Vagina (tissue), 2 donors: ENCODE measurements at places on chromosomes 12 and 14.
A peak's percentile ranks its signal among the peaks of the same experiment; 100 is the strongest.

GRCh38 chr12:30169839-30170591, 386.3 kb upstream of the TMTC1 start:
- no peak for DNase-seq

DNA sequence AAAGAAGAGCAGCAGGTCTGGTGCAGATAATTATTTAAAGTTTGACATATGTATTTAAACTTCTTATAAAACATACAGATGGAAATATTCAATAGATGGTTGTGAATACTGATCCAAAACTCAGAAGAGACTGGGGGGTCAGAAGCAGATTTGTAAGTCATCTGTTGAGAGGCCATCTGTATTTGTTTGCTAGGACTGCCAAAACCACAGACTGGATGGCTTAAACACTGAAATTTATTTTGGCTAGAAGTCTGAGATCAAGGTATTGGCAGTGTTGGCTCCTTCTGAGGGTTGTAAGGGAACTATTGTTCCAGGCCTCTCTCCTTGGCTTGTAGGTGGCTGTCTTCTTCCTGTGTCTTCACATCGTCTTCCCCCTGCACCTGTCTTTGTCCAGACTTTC, 153.9 kb downstream of the LRRK2 start:
- no peak for DNase-seq

GRCh38 chr12:131075611-131076010, 121.9 kb downstream of the ADGRD1 start:
- no peak for DNase-seq

- DNase-seq = no peak
Observed at GRCh38 chr12:112988224-112988623, 9.9 kb downstream of the OAS2 start.

- no peak for DNase-seq
Observed at GRCh38 chr14:22552001-22552826, 36.8 kb downstream of the DAD1 start.

DNA sequence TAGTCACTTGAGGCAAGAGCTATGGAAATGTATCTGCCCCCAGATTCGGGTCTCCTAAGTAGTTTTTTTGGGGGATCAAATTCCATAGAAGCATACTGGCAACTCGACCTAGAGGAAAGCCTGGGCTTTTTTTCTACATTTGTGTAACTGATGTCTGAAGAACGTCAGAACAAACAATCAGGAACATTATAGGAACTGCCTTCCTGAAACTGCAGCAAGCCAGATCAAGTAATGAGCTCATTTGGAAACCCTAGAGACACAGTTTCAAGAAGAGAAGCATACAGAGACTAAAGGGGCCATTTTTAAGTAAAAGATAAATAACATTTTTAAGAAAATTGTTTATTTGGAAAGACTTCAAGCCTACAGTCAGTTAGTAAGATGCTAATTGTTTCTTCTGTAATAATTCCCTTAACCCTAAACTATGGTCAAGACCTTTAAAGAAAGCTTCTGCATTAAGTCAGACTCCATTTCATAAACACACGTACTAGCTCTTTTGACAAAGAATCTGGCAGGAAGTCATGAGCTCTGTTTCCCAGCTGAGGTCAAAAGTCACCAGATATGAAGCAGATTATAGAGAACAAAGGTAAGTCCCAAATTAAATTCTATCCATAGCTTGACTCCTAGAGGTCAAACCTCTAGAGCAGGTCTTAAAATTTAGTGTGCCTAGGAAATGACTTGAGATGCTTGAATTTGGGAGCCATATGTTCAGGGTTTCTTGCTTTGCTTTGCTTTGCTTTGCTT, 112.8 kb downstream of the EGLN3 start:
- no peak for DNase-seq

GRCh38 chr14:101494826-101495225, 66.5 kb upstream of the DIO3 start:
- no peak for DNase-seq

DNA sequence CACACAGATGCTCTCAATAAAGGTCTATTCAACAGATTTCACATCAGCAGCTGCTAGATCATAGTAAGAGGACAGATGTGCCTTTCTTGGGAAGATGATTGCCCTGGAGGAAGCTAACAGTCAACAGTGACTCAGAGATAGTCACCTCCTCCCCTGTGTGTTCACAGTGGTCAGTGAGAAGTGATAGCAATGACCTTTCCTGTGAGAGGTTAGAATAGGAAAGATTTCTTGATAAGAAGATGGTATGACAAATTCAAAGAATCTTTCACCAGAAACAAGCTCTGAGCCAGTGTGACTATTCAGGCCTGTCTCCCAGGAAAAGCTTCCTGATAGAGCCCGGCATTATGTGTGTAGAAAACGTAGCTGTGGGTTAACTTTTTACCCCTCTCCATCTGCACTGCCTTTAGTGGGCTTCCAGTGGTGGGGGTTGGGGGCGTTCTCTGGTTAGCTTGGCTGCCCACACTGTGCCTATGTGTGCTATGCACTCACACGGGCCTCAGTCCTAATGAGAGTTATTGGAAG, 66.4 kb upstream of the ARHGAP5 start:
- no peak for DNase-seq

GRCh38 chr14:64442300-64442988, 22.9 kb upstream of the AKAP5 start:
- no peak for DNase-seq

DNA sequence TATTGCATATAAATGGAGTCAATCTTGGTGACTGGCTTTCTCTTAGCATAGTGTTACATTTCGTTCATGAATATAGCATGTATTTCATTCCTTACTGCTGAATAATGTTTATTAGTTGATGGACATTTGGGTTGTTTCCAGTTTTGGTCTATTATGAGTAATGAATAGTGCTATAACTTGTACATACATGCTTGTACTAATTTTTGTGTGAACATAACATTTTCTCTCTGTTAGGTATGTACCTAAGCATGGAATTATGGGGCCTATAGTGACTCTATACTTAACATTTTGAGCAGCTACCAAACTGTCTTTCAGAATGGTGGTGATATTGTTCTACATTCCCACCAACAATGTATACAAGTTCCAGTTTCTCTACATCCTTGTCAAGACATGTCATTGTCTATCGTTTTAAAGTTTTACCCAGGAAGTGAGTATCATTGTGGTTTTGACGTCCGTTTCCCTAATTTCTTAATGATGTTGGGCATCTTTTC, 23.1 kb downstream of the ATP2A2 start:
- no peak for DNase-seq

DNA sequence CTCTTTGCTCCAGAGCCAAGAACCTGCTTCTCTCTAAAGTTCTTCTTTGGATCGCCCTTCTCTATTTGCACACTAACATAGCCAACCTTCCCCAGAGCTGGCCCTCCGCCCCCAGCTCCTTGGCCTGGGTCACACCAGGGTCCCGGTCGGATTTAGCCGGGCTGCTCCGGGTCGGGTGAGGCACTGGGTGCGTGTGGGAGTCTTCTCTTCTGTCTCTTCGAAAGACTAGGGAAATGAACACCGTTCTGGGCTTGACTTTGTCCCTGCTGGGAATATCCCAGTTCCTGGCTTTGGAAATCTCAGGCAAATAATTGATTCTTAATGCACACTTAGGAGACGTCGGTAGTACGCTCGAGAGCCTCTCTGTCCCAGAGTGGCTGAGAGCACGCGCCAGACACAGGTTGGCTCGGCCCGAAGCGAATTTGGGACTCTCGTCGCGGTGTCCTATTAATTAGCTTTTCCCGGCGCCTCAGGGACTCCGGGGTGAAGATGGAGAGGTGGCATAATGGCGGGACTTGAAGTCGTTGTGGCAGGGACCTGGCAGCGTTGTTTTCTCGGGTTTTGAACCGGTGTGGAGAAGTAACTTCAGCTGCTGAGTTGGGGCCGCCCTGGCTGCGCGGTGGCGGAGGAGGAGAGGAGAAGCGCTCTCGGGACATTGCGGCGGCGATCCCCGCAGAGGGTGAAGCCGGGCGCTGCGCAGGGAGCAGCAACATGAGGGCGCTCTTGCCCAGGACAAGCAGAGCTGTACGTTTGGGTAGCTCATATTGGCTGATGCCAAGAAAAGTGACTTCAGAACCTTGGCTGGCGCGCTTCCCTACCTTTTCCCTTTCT, 7.5 kb downstream of the FOXG1 start:
- DNase-seq = no peak

DNA sequence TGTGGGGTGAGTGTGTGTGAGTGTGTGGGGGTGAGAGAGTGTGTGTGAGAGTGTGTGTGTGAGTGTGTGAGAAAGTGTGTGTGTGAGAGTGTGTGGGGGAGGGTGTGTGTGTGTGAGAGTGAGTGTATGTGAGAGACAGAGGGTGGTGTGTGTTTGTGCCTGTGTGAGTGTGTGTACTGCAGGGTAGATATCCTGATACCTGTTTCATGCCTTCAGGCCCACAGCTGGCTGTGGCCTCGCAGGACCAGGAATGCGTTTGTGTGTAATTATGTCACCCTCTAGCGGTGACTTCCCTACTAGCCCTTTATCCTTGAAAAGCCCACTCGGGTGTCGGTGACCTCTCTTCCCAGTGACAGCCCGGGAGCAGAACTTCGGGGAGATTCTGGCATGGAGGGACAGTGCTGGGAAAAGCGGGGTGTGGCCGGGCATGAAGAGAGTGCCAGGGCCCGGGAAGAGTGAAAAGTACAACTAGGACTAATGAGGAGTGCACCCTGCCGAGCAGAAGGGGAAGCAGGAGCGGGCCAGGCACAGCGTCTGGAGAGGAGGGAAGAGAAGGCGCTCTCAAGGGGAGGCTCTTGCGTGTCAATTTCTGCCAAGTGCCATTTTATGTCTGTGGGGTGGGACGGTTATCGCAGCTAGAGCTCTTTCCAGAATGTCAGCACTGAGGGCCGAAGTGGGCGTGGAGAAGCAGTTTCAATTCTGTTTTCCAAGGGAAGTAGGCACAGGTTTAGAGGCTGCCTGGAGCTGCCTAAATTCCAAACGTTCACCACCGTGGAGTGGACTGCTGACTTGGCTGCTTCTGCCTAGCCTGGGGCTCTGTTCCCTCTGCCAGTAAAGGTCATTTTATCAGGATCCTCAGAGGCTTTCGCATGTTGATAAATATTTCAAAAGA, 11.0 kb upstream of the FBXL14 start:
- no peak for DNase-seq

GRCh38 chr12:2683283-2684025, 111.3 kb upstream of the FKBP4 start:
- DNase-seq = peak; percentile 46

- no peak for DNase-seq
Observed at GRCh38 chr12:26534071-26534470, 298.9 kb downstream of the ITPR2 start.

GRCh38 chr14:99522025-99522401, 40.8 kb downstream of the CCNK start:
- DNase-seq = no peak

DNA sequence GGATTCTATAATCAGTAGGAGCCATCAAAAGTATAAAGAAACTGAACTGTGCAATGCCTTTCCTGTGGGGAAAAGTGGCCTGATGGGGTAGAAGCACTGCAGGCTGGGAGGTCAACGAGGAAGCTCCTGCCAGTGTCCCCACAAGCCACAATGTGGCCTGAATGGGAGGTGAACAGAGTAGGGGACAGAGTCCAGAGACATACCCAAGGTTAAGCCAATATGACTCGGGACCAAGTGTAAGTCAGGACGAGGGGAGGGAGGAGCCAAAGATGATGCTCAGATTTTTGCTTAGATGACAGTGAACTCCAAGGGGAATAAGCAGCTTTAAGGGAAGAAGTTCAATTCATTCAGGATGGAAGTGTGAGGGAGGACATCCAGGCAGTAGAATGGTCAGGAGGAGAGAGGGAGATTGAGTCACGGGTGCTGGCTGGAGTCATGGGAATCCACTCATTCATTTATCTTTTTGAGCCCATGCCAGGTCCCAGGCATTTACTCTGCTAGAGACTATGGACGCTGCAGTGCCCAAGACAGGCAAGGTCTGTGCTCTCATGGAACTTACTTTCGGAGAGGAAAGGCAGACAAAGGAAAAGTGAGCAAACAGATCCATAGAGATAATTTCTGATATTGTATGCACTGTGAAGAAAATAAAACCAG, 29.1 kb downstream of the DPF3 start:
- DNase-seq = no peak

DNA sequence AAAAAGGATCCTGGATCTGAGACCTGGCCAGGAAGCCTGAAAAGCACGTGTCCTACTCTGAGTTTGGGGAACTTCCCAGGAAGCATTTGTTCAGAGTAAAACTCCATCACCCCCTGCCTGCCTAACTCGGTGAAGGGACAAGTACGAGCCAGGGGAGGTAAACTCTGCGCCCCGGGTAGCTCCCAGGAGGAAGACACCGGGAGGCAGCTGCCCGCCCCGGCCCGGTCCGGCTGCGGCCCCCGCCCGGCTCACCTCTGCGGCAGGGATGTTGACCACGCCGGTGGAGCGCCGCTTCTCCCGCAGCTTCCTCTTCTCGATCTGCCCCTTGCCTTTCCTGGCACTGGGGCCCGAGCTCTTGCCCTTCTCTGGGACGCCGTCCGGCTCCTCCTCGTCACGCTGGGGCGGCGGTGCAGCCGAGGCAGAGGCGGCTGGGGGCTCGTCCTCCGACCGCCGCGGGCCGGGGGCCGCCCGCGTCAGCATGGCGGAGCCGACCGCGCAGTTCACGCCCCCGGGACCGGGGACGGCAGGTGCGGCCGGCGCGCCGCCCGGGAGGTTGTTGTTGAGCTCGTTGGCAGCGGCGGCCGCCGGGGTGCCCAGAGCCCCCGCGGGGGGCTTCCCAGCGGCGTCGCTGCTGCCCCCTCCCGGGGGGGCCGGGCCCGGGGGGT, 1.2 kb downstream of the PAWR start:
- DNase-seq = no peak

GRCh38 chr14:59836116-59836515, 34.5 kb downstream of the RTN1 start:
- DNase-seq = no peak

GRCh38 chr14:35336494-35337268, 44.5 kb downstream of the PSMA6 start:
- no peak for DNase-seq

DNA sequence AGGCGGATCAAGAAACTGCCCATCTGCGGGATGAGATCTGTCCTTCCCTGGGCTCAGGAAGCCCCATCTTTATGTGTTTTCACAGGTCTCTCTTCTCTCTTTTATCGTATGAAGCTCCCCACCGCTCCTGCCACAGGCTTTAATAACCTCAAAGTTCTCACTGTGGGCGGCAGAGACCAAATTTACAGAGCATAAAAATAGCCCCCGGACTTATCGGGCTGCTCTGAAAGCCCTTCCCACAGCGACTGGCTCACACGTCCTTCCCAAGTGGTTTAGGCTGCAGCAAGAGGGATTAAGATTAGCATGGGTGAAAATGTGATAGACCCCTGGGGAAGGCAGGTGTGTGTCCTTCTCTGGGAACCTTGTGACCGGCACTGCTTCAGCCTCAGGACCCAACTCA, 47.8 kb downstream of the TESC start:
- DNase-seq = no peak

- DNase-seq = no peak
Observed at GRCh38 chr12:96170328-96170727, 23.8 kb upstream of the ELK3 start.

- DNase-seq = no peak
Observed at GRCh38 chr12:49552425-49552824, 13.6 kb downstream of the KCNH3 start.

DNA sequence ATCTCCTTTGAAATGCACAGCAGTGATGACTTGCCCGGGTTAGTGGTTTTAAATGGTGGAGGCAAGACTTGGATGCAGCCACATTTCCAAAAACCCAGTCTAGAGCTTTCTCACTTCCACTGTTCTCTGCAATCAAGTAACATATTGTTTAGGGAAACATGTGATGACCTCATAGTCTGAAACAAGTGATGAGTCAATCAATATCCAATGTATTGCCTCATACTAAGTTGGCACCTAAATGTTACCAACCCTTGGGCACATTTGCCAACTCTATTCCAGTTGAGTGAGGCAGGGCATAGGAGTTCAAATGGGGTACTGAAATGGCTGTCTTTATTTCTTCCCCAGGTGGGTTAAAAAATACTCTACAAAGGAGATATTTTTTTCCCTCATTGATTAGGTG, 1105.4 kb downstream of the VRK1 start:
- DNase-seq = no peak
